ENCODE measurements at places on chromosomes 4 and X.

GRCh38 chrX:94576367-94577004, 902.5 kb downstream of the FAM133A start:
- DNase-seq, result no peak

DNA sequence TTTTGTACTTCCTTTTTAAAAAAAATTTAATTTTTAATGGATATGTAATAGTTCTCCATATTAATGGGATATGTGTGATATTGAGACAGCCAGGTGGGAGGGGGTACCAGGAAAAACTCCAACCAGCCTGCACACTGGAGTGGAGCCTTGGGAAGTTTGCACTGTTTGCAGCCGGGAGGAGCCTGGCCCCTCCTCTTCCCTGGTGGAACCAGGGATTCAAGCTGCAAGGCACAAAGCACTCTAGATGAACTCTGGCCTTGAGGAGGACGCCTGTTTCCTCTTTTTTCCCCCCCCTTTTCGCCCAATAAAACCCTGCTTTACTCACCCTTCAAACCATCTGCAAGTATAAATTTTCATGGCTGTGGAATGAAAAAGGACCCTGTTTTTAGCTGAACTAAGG, 48.2 kb upstream of the GC start:
- no peak for DNase-seq

GRCh38 chr4:106852426-106852825, 183.7 kb downstream of the DKK2 start:
- DNase-seq, result no peak

DNA sequence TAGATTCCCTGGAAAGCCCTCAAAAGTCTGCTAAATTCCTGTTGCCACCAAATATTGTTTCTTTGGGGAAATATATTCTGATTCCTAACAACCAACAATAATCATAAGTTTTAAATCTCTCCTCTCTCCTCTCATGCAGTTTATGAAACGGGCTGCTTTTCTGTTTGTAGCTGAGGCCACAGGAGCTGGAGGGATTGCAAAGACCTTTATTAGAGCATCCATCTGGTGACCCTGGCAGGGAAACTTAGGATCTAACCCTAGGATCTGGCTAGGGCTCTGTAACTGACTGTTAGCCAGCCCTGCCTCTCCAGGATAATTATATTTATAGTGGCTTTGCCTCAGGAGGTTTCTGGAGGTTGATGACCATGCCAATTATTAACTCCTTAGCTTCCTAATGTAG, 56.9 kb downstream of the SMAD1 start:
- DNase-seq, result no peak

GRCh38 chr4:150006197-150006596, 72.0 kb upstream of the DCLK2 start:
- DNase-seq, result no peak

DNA sequence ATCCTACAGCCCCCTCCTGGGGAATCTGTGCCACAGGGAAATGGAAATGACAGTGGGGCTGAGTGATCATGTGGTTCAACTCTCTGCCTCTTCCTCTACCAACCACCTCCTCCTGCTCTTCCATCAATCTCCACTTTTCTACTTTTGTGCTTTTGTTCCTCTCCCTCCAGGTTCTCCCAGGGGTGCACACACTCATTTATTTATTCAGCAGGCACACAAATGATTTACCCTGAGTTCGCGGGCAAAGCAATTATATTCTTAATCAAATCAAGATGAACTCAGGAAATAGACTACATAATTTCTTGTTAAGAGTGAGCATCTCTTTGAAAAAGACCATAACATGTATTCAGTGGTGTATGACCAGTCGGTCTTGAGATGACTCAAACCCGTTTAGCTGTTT, 69.2 kb downstream of the VCX3A start:
- DNase-seq, result no peak

DNA sequence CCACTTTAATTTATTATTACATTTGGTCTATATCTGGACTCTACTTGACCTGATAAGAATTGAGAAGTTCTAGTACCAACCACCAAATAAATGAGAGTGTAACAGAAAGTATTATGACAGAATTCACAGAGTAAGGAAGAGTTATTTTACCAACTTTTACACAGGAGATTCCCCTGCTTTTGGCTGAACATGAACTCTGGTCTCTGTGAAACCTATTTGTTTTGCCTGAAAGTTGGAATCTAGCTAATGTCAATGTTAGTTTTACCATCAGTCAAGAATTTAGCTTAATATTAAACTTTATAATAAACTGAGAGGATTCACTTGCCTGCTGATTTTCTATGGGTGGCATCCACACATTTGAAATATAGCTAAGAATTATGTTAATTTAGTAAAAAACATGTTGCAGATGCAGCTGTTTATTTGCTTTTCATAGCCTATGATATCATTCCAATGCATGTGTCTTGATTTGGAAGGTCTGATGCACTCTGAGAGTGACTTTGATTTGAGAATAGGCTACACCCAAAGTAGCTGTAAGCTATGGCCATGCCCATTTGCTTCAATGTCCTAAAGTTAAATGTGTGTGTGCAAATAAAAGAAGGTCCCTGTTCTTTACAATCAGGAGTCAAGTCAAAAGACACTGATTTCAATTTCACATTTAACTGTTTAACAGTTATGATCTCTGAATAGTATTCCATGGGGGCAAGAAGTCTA, 150.9 kb upstream of the RASGEF1B start:
- no peak for DNase-seq

GRCh38 chr4:145301386-145302080, 121.1 kb upstream of the OTUD4 start:
- DNase-seq, result no peak

GRCh38 chrX:110402091-110402849, 43.6 kb downstream of the RTL9 start:
- no peak for DNase-seq

GRCh38 chrX:100931218-100931924, 2.7 kb upstream of the XKRX start:
- no peak for DNase-seq

DNA sequence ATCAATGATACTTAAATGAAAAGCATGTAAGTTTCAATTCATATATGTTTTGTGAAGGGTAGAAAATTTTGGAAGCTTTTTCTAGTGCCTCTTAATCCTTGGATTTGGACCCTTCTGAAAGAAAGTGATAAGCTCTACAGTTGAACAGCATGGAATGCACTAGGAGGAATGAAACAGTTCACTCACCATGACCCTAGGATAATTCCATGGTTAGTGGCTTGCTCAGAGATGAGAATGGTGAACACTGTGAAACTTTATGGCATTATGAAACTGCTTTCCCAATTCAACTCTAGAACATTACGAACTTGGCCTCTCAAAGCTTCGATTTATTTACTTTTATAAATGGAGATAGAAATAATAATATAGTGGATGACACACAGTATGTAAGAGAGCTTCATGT, 88.9 kb upstream of the FAT4 start:
- DNase-seq, result no peak

DNA sequence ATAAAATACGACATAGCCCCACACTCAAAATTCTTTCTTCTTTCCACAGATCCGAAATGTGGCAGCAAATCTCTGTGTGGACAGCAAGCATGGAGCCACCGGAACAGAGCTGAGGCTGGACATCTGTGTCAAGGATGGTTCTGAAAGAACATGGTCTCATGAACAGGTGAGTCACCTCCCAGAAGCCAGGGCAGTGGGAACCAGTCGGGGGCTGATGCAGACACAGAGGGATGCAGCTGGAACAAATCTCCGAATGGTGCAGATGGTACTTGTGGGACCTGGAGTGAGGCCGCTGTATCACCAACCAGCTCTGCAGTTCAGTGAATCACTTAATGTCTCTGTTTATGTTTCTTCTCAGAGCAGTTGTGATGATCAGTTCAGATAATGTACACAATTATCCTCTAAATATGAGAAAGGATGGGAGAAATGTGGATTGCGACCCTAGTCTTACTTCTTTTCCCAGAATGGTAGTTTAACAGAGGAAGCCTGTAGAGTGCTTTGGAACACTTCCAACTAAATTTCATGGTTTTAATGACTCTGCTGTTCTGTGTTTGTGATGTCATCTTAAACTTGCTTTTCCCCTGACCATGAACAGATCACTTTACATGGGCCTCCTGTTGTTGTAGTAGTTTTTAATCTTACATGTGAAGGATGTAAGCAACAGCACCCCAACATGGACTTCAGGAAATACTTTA, 159.3 kb upstream of the GALNT7 start:
- DNase-seq, result no peak

DNA sequence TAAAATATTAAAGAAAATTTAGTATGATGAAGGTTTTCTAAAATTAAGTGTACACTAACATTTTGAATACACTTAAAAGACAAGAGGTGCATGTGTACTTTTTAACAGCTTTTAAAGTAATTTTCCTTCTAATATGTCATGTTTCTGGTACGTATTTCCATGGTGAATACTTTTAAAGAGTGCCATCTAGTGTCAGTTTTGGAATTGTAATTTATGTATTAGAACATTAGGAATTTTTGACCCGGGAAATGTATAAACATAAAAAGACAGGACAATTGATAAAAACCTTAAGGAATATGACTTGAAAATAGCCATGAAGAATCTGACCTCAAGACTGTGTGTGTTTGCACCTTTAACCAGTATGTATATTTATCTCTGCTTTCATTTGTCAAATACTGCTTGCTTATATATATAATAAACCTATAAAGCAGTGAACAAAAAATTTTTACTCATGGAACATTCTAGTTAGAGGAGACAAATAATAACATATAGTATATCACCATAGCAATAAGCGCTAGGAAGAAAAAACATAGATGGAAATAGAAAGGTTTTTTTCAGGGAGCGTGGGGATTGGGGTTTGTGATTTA, 7.2 kb downstream of the GSTCD start:
- DNase-seq, result no peak

DNA sequence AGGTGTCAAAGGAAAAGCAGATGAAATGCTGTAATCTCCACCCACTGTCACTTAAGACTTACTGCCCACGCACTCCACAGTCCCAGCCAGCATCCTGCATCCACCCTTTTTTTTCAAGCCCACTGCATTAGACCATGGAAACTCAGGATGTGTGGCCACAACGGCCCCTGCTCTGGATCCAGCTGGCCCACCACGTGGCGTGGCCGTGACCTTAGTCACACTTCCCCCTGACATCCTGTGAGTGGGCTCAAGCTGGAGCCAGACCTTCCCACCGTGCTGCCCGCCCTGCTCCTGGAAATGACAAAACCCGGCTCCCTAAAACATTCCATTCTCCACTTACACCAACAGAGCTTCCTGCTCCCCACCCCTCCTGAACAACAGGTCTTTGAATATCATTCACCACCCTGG, 588.3 kb upstream of the DIPK2B start:
- no peak for DNase-seq

DNA sequence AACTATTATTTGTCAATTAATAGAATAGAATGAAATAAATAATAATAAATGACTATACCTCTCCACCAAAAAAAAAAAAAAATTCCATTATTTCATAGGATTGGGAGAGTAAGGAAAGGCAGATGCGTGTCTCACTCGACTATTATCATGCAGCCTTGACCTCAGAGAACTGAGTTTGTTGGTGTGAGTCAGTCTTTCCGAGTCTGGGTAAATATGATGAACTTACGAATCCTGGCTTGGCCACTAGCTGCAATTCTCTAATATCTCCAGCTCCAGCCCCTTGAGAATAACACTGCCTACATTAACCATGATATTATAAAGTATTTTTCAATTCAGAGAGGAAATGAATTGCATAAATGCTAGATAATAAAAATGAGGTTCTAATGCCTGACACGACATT, 46.6 kb upstream of the DHX15 start:
- no peak for DNase-seq

DNA sequence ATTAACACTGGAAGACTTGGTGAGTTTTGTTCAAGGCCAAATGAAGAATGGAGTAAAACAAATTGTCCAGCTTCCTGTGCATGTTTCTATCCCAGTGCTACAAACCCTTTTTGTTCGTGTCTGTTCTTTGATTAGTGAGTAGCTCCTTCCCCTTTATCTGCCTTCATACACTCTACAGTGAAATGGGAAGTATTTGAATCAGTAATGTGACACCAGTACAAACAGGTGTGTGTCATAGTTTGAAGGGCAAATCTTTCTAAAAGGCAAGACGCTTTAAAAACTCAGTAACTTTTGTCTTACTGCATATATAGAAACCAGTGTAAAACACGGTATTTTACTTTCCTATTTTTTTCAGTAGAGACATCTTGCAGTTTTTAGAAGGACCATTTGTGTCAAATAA, 5.9 kb downstream of the ARHGEF38 start:
- DNase-seq, result no peak

GRCh38 chr4:42149004-42149403, 3.5 kb downstream of the BEND4 start:
- DNase-seq, result no peak

DNA sequence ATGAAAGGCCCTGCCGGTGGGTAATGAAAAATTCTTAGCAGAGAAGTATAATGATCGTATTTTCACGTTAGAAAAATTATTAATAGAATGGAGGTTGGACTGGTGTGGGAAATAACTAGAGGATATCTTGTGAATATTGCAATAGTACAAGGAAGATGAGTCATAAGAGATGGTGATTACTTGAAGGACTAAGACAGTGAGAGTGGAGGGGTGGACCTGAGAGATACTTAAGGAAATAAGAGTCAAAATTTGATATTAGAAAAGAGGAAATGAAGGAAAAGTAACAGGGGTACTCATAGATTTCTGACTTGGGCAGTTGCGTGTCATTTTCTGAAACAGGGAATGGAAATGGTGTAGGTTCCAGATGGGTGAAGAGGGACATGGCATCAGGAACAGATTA, 1.7 kb upstream of the USP53 start:
- DNase-seq, result no peak

DNA sequence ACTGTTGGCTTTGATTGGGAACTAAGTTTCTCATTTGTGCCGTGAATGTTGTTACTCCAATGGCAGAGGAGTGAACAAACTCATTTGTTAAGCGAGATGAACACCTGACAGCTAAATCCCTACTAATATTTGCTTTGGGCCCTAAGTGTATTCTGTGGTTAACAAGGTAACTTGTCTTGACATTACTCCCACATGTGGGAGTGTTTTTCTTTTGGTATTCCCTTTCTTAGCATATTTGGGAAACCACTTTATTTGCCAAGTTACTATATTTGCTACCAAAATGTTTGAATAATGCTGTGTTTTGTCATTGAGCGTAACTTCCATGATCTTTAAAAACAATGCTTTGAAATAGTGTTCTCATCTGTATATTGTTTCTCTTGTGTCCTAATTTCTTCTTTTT, 82.5 kb downstream of the ARHGAP10 start:
- no peak for DNase-seq

- no peak for DNase-seq
Measured at GRCh38 chr4:184824081-184824775, 1.5 kb downstream of the ACSL1 start.

DNA sequence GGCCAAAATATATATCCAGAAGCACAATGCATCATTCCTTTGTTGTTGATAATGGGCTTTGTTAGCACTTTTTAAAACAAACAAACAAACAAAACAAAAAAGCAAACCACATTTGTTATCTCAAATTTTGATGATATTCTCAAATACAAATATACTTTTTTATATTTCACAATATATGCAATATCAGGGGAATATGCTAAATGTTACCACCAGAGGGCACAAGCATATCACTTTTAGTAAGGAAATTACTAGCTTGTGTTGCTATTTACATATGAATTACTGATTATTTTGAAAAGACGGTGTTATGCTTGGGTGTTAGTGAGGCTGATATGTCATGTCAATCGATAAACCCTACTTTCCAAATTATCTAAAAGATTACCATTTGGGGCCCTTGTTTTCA, 29.1 kb downstream of the RIPPLY1 start:
- no peak for DNase-seq

- DNase-seq, result no peak
Measured at GRCh38 chr4:86060341-86060740, 299.5 kb downstream of the MAPK10 start.

- no peak for DNase-seq
Measured at GRCh38 chr4:77092975-77093374, 17.2 kb upstream of the CCNI start.

All from activated CD4-positive, CD25-positive, alpha-beta regulatory T cell treated with anti-CD3 and anti-CD28 coated beads, Interleukin-2, amount 50 U/mL, for 72 hours (primary cell).